Activated CD8-positive, alpha-beta memory T cell treated with anti-CD3 and anti-CD28 coated beads, Interleukin-2, amount 50 U/mL, for 4 hours (primary cell): ENCODE measurements at places on chromosomes 4 and X.

- no peak for DNase-seq
Observed at GRCh38 chr4:8435656-8436121, 4.8 kb downstream of the ACOX3 start.

DNA sequence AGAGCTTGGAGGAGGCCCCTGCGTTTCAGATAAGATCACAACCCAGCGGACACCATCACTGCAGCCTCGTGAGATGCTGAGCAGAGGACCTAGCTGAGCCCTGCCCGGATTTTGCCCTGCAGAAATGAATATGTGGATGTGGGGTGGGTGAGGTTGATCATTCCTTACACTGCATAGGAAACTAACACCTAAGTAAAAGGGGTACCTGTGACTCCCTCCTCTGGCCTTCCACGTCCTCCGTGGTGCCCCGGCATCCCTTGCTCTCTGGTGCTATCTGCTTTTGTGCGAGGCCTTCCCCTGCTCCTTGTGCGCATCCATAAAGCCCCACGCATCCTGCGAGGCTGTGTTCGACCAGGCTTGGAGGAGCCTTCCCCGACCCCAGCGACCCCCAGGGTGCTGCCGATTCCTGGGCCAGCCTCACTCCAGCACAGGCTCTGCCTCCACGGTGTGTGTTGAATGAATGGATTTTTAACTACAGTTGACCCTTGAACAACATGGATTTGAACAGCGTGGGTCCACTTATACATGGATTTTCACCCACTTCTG is 25.6 kb upstream of the GPR78 start:
- DNase-seq, result no peak

GRCh38 chrX:8914681-8915080 is 113.5 kb upstream of the FAM9A start:
- no peak for DNase-seq

DNA sequence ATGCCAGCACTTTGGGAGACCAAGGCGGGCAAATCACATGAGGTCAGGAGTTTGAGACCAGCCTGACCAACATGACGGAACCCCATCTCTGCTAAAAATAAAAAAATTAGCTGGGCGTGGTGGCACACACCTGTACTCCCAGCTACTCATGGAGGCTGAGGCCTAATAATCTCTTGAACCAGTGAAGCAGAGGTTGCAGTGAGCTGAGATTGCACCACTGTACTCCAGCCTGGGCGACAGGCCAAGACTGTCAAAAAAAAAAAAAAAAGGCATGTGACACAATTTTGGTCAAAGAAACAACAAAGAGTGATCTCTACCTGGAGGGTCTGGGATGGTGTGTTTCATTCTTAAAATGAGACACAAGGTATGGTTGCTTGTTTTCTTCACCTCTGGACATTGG is 188.2 kb upstream of the HS3ST1 start:
- no peak for DNase-seq

DNA sequence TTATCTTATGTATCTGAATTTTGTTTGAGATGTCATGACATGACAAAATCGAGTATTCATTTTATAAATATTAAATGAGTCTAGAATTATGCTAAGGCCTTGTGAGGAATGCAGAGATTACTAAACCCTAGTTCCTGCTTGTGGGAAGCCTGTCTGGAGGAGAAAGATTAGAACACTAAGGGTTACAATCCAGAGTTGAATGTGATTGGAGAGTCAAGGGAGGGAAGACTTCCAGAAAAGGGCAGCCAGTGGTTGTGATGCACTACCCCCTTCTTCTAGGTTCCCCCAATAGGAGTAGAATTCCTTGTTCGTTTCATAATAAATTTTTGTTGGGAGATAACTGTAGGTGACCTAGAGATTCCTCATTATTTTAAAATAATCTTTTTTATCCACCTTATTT is 141.1 kb downstream of the AFF1 start:
- DNase-seq, result no peak

- no peak for DNase-seq
Observed at GRCh38 chrX:3599802-3600430, 113.5 kb downstream of the PRKX start.

DNA sequence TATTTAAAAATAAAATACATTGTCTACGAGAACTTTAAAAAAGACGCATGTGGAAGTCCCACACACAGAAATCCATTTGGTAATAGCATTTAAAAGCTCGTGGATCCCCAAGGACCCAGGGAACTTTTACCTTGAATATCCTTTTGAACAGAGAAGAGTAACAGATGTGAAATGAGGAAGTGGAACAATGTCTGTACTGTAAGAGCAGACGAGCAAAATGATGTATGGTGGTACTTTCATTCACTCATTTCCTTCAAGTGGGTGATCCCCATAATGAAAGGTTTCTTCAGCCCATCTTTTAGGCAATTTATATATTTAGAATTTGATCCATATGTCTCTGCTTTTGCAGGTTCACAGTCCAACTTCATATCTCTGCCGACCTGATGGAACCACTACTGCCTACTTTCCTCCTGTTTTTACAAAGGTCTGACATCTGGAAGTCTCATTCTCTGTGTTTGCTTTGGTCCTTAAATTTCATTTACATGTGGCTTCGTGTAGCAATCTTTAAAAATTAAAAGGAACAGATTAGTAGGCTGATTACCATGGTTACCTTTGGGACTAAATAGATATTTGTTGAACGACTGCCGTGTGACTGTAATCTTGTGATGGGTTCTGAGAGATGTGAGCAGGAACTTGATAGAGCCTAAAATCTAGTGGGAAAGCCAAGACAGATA is 188.4 kb downstream of the PALLD start:
- no peak for DNase-seq

- DNase-seq, result no peak
Observed at GRCh38 chr4:183333983-183334382, 11.8 kb upstream of the CLDN24 start.

DNA sequence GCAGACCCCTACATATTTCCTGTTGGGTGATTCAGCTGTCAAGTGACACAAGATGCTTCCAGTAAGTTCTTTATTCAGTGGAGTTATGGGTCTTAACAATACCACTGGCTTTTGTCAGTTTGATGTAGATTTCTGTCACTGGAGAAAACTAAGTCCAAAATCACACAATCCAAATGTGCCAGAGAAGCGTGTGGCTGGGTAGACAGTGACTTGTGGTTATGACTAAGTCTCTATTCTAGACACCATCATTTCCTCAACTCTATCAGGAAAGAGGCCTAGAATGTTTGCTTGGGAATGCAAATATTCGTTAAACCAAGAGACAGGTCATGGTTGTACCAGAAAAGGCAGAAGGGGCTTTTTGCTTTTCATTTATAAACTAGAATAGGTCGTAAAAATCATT is 54.4 kb upstream of the HS3ST1 start:
- DNase-seq, result no peak

GRCh38 chr4:133866328-133866699 is 335.3 kb downstream of the PABPC4L start:
- no peak for DNase-seq

GRCh38 chr4:83568062-83568461 is 32.2 kb downstream of the GPAT3 start:
- no peak for DNase-seq

DNA sequence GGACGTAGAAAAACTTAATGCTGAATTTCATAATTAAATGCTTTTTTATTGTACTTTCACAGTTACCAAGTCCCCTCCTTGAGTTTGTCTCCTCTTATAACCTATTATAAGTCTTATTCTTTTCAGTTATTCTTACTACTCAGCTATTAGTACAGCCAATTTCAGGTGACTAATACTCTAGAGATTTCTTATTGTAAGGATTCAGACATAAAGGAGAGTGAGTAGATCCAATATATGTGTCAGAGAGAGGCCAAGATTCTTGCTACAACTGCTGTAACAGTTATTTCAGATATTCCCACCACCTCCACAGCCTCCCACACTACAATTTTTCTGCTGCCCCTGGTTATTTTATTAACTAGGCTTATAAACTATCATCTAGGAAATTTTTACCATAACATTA is 274.5 kb downstream of the GPAT3 start:
- DNase-seq, result no peak

- no peak for DNase-seq
Observed at GRCh38 chr4:7288751-7289523, 96.6 kb downstream of the SORCS2 start.

- DNase-seq, result no peak
Observed at GRCh38 chrX:108732630-108733321, 3.6 kb downstream of the IRS4 start.

GRCh38 chrX:109533631-109534030 is 3.0 kb upstream of the NXT2 start:
- no peak for DNase-seq

DNA sequence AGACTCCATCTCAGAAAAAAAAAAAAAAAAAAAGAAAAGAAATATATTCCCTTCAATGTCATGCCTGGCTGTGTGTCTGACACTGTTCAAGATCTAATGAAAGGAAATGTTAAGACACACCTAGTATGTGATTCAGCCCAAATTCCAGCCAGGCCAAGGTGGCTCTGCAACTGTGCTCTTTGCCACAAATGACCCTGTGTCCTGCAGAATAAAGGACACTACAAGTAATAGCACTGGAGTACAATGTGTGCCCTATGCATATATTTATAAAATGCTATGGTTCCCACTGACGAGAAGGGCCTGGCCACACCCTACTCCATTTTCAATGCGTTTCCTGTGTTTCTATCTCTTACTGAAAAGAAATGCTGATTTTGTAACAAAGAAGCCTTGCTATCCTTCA is 98.0 kb upstream of the SORBS2 start:
- DNase-seq, result no peak

GRCh38 chrX:112760697-112761096 is 79.9 kb downstream of the AMOT start:
- no peak for DNase-seq

DNA sequence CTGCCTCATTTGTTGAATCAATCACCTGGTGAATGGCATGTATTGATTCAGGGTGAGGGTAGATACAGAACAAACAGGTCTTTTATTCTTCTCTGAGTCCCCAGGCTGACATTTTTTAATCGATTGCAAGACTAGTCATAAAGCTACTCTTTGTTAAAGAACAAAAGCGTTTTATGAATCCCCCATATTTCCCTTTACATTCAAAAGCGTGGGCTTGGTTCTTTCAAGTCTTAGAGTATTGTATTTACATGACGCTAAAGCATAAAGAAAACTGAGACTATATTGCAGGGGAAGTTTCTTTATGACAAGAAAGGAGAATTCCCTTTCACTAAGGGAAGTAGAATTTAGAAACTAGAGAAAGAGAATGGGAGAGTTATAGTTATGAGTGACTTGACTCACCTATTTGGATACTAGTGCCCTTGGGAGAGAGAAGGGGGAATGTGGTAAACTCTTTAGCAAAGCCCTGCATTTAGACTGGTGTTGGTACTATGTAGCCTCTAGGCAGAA is 69.3 kb upstream of the PDE5A start:
- DNase-seq, result no peak

GRCh38 chrX:124641737-124642491 is 295.6 kb downstream of the SH2D1A start:
- no peak for DNase-seq

DNA sequence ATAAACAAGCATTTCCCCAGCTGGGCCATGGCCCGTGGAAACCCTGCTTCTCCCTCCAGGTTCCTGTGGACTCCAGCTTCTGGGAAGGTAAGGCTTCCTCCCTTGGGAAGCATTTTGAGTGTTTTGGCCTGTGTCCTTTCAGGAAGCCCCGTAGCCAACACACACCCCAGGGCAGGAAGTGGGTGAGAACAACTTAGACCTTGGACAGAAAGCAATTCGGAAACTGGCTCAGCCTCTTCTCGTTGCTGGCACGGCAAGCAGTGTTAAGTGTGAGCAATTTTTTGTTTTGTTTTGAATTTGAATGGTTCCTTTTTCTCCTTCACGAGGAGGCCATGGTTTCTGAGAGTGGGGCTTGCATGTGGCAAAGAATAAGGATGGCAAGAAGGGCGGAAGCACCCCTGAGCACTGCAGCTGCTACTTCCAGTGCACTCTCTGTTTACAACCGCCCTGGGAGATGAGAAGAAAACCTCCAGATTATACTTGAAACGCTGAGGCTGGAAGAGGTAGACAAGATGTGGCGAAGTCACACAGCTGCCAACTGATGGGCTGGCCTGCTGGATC is 14.1 kb upstream of the CYTL1 start:
- no peak for DNase-seq

DNA sequence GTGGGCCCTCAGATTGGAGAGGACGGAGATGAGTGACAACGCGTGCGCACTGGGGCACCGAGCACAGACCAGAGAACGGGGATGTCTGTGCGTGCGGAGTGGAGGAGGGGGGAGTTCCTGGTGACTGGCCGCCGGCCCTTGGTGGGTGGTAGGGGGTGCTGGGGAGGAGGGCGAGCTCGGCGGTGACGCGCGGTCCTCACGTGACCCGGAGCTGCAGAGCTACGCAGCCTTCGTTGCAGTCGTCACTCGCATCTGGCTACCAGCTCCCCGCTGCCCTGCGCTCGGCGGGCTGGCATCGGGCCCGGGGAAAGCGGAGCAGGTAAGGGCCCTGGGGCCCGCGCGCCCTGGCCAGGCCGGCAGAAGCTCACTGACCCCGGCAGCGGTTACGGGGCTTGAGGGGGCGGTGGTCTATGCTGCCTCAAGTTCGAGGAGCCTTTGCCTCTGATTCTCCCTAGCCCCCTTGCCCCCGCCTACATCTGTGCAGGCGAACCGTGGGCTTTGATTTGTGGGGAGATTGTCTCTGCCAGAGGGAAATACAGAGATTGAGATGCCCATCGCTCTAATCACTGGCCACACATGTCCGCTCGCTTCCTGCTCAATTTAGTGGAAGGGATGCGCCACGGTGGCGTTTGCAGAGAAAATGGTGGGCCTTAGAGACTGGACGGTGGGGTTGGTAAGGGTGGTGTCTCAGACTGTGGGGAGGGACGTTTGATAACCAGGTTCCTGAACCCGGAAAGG is at the start of gene ARMCX4:
TSS of gene ARMCX4 (plus strand) at position 245 of the 738 bp plus-strand sequence. CDS start 3,134 bp downstream, outside the sequence.
- DNase-seq, result peak; percentile 49

DNA sequence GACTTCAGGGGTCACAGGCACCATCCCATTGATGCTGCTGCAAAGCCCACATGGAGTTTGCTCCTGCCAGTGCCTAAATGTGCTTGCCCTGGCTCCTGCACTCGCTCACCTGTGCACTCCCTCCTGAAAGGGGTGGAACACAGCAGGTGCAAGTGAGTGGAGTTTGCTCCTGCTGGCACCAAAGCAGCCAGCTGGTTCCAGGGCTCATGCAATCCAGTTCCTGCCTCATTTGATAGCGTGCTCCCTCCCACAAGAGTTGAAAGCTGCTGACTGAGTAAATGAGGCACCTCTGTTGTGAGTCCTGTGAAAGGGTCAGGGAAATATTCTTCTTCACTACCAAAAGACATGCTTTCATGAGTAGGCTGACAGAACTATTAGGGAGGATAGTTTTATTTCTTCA is 30.5 kb downstream of the CXCL8 start:
- DNase-seq, result no peak

DNA sequence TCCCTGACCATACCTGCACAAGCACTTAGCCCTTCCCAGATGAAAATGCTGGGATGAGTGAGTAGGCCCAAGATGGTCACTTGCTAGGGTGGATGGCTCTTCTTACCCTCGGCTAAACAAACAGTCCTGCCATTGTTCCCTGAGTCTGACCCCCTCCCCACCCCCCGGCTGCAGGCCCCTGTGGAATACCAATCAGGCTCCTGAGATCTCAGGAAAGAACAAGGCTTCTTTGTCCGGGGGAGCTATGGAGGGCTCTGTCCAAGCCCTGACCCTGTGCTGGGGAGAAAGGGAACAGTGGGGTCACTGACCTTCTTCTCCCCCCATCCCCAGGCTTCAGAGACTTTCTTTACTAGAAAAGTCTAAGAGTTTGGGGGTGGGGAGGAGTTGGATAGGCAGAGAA is 6.0 kb downstream of the PLP1 start:
- no peak for DNase-seq

- DNase-seq, result no peak
Observed at GRCh38 chr4:83011689-83012199, 1.1 kb upstream of the LIN54 start.

GRCh38 chr4:20337261-20337664 is 85.6 kb downstream of the SLIT2 start:
- DNase-seq, result no peak
